ENCODE measurements at places on chromosomes 3 and 15.

- no peak for DNase-seq
These were observed 5.1 kb upstream of the TM6SF1 start for GRCh38 chr15:83102346-83102745.

- DNase-seq: no peak
These were observed 23.1 kb downstream of the SYN2 start for GRCh38 chr3:12027184-12027846.

GRCh38 chr3:188194332-188194731, 40.4 kb downstream of the LPP start:
- DNase-seq: no peak

DNA sequence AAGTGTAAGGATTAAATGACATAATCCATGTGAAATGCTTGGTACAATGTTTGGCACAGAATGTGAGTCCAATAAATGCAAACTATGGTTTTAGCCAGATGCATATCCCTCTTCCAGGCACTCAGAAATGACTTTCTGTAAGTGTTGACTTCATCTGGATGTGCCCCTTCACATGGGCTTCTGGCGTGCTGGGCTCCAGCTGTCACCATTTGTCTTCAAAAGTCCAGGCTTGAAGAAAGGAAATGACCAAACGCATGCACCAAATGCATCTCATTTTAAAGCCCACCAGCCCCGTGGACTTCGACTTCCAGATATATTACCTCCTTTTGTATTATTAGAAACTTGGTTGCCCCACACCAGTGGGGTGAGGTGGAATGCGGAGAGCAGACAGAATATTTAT, 23.7 kb downstream of the CRYGS start:
- no peak for DNase-seq

- DNase-seq: no peak
These were observed 612.0 kb downstream of the CADM2 start for GRCh38 chr3:85570819-85571218.

DNA sequence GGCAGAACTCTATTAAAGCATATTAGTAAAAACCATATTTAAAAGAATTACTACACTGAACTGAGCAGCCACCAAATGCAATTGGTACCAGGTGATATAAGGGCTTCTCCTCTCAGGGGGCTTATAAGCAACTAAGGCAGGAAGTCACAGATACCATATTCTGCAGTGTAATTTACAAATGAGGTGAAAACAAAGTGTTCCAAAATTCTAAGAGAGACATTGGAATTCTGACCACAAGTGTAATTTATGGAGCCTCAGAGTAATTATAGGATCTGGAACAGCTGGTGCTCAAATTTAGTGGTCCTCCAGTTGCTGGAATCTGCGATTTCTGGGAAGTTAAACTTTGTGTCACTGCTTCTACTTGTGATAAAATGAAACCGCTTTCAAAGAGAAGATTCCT, 3.1 kb upstream of the NR1I2 start:
- no peak for DNase-seq

DNA sequence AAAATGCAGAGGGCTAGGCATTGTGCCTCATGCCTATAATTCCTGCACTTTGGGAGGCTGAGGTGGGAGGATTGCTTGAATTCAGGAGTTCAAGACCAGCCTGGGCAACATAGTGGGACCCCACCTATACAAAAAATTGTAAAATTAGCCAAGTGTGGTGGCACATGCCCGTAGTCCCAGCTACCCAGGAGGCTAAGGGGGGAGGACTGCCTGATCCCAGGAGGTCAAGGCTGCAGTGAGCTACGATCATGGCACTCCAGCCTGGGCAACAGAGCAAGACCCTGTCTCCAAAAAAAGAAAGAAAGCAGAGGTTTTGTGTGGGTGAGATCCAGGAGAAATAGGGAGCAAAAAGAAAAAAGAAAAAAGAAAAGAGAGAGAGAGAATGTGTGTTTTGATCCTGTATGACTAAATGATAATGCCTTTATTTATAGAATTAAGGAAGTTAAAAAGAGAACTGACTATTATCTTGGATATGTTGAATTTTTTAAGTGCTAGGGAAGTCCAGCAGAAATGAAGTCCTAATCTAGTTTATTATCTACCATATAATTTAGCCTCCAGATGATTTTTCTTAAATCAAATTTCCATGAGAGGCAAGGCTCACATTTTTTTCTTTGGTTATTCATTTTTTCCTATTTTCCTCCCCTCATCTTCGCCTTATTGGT, 4.8 kb downstream of the TTBK2 start:
- DNase-seq: no peak

- no peak for DNase-seq
These were observed 778 bp downstream of the ARL6 start for GRCh38 chr3:97765336-97765735.

DNA sequence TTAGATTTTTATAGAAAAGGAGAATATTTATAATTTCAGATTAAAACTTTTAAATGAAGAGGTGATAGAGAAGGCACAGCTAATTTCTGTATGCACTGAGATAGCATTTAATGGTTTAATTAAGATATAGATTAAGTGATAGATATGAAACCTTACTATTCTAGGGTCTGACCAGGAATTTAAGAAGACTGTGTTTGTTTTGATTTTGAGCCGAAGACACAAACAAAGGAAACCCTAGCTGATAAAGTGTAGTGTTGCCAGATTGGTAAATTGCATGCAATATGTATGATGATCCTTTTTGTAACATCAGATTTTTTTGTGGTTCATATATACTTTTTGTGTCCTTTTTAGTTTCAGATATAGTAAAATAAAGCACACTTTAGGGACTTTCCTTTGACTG, 141.8 kb downstream of the ZPLD1 start:
- no peak for DNase-seq

- DNase-seq: no peak
These were observed 101.7 kb downstream of the IGSF11 start for GRCh38 chr3:118932822-118933558.

DNA sequence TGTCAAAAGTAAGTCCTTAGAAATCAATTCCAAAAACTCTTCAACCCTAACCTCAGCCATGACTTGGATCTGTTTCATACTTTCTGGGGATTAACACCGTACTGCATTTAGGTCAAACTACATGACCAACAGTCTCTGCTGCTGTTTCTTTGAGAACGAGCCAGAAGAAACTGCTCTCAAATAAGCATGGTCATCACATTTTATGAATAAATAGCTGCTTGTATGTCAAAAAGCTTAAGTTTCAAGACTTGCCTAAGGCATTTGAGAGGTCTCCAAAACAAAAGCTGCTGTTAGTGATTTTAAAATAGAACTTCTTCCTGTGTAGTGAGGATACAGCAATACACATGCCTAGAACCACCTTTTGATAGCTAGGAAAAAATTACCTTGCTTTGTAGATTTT, 166.3 kb upstream of the CHRM5 start:
- no peak for DNase-seq

GRCh38 chr3:40720341-40720740, 195.6 kb downstream of the ZNF621 start:
- no peak for DNase-seq

GRCh38 chr15:79824136-79824701, 72.6 kb downstream of the MTHFS start:
- DNase-seq: no peak

GRCh38 chr3:111521891-111522290, 20.1 kb upstream of the CD96 start:
- no peak for DNase-seq

DNA sequence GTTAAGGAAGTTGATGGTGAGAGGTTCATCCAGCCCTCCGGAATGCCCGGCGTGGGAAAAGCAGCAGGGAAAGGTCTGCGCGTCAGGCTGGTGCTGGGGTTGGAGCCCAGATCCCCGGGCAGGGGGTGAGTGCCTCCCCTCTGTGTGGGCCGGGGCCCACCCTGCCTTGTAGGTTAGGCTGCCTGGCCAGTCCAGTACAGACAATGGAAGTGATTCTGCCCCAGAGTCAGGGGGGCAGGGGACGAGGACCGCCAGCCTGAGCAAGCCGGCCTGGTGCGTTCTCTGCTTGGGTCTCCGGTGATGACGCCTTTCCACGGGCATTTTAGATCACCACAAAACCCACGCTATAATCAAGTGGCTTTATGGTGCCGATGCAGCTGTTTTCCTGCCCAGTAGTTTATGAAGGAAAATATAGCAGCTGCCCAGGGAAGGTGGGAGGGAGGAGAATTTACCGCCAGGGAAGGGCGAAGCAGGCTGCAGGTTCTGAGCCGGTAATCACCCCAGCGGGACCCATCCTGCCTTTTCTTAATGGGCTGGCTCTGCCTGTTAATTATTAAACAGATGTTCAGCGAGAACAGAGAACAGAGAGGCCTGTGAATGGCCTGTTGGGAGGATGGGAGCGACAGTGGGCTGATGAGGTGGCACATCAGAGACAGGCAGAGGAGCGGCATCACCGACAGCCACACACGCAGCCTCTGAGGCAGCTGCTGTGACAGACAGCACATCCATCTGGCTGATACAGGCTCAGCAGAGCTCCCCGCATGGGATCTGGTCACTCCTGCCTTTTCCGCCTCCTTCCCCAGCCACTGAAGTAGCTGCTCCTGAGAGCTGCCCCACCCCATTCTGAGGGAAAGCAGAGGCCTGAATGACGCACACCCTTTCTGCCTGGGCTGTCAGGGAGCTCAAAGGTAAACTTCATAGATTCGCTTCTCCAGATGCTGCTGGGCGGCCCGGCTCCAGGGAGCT, 35.2 kb downstream of the BDH1 start:
- no peak for DNase-seq

- DNase-seq: no peak
These were observed 105.4 kb downstream of the EPHB1 start for GRCh38 chr3:134900482-134900881.

GRCh38 chr15:74239051-74239705, 3.1 kb downstream of the CCDC33 start:
- DNase-seq: no peak
